ENCODE measurements at places on chromosomes 4 and X.

DNA sequence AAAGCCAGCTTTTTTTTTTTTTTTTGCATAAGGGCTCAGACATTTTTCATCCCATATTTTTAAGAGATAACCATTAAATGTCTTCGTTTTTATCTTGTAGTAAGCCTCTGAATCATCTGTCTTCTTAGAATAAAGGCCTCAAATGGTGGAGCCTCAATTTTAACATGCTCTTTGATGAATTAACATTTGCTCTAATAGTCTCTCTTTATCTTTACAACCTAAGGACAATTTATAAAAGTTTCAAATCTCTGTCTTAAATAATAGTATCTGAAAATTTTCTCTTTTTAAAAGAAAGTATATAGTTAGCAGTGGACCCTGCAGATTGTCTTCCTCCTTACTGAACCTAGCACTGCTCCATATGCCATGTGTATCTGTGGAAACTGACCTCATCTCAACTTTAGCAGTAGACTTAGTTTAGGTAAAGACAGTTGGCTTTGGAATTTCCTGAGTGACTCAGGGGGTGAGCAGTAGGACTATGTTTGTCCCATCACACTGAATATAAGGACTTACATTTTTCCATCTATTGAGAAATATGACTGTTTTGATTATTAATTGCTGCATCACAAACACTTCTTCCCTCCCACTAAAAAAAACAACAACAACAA lies 1658.0 kb downstream of the STIM2 start:
- no peak for DNase-seq

DNA sequence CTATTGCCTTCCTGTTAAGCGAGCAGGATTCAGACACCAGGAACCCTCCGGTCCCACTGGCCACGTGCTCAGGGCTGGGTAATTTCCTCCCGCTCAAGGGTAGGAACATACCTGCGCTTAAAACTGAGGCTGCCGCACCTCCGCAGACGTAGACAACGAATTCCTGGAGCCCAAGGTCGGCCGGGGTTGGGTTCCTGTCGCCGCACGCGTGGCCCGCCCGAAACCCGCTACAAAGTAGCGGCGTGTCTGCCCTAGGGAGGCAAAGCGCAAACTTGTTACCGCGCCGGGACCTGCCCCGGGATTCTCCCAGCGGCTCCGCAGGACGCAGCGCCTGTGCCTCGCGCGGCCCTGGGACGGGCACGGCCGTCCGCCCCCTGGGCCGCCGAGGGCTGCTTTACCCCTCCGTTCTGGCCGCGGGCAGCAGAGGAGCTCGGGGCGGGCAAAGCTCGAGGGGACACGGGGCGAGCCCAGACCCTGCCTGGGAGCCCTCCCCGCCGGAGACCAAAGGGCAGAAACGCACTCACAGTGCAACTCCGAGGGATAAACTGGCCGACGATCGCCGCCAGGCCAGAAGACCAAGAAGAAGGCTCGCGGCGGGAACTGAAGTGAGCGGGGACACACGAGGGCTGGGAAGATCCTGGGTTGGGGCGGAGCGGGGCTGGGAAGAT lies at the start of gene ERVMER34-1:
Gene ERVMER34-1 (minus strand): TSS at position 607 of the 668 bp plus-strand sequence. CDS start 5,905 bp downstream, outside the sequence.
- DNase-seq = no peak

DNA sequence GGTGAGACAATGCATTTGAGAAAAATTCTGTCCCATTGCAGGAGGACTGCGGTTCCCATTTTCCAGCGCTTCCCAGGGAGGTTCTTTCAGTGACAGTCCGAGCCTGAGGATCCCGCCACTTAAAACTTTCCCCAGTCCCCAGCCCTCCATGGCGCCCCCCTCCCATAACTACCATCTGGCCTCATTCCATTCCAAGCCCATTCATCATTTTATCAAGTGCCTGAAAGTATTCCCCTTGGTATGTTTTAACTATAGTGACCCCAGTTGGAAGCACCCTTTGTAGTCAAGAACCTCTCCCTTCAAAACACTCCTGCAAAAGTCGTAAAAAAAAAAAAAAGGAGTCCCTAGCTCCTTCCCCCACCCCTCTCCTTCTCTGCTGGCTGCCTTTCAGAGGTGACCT lies 1.2 kb downstream of the RASL11B start:
- no peak for DNase-seq

- DNase-seq = no peak
Measured at GRCh38 chr4:158775091-158775651, 6.3 kb downstream of the FNIP2 start.

DNA sequence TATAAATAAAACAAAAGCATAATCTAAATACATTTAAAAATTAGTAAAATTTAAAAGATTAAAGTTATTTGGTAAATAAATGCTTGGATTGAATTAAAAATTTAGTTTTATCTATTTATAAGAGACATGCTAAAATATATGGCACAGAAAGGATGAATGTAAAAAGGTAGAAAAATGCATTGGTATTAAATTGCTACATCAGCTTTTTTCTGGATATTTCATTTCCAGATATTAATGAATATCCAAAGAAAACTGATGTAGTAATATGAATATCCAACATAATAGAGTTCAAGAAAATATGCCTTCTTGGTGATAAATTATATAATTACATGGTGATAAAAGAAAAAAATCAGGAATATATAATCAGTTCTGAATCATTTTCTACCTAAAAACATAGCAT lies 1743.9 kb downstream of the RPA4 start:
- DNase-seq = no peak

- DNase-seq = no peak
Measured at GRCh38 chrX:68983004-68983857, 154.4 kb downstream of the EFNB1 start.

DNA sequence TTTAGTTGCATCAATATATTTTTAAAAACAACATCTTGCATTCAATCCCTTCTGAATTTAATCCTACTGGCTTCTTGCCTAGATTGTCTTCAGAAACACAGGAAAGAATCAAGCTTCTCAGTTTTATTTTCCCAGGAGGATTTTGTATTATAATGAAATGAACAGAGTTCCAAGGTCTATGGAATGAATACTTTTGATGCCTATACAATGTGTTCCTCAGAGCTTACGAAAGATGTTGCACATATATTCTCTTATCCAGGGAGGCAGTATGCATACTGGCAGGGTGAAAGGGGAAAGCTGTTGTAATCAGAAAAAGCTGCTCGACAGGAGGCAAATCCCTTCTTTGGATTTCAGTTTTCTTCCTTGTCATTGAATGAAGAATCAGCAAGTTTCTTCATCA lies 8.8 kb downstream of the TMPRSS11D start:
- DNase-seq = no peak

DNA sequence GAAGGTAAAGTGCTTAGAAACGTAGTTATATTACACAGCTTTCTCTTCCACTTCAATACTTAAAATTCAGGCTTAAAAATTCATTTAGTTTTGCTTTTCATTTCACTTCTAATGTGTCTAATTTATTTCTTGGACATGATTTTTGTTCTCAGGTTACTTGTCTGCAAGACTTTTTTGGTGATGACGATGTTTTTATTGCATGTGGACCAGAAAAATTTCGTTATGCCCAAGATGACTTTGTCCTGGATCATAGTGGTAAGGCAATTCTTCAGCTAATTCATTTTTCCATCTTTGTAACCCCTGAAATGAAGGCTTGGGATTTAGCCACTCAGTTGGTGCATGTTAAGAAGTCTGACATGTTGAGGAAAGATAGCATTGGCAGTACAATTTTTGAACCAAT lies 114.7 kb downstream of the DCLK2 start:
- DNase-seq = no peak

GRCh38 chr4:1748465-1748995 lies 27.2 kb downstream of the TACC3 start:
- DNase-seq = peak; percentile 58

- no peak for DNase-seq
Measured at GRCh38 chr4:138954428-138954827, 61.2 kb upstream of the NOCT start.

GRCh38 chr4:3729188-3729881 lies 36.9 kb upstream of the ADRA2C start:
- DNase-seq = no peak

DNA sequence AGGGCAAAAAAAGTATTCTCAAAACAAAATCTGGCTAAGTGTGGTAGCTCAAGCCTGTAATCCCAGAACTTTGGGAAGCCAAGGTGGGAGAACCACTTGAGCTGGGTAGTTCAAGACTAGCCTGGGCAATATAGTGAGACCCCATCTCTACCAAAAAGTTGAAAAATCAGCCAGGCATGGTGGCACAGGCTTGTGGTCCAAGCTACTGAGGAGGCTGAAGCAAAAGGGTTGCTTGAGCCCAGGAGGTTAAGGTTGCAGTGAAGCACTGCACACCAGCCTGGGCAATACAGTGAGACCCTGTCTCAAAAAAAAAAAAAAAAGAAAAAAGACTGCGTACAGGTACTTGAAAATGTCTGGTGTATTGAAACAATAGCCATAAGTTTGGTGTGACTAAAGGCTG lies 1.7 kb upstream of the SDAD1 start:
- no peak for DNase-seq

DNA sequence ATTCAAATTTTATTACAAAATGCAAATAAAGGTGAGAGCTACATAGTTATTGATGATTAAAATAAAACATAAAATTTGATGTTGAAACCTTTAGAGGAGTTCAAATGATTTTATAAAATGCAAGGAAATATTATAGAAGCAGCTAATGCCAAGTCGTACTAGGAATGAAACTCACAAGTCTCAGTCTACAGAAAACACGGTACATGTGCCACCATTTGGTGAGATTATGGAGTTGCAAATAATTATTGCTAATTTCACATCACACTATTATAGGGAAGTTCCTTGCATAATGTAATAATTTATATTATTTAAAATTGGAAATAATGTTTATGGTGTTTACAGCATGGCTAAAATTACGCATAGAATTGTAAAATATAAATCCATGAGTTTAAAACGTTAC lies 1601.7 kb upstream of the TENM3 start:
- DNase-seq = no peak

GRCh38 chrX:33132569-33132968 lies 78.8 kb downstream of the DMD start:
- no peak for DNase-seq

GRCh38 chr4:87500092-87500462 lies 29.1 kb downstream of the SPARCL1 start:
- no peak for DNase-seq

- DNase-seq = no peak
Measured at GRCh38 chr4:79576429-79576753, 168.4 kb upstream of the GK2 start.

GRCh38 chr4:14701896-14702295 lies 300.4 kb upstream of the CPEB2 start:
- no peak for DNase-seq

DNA sequence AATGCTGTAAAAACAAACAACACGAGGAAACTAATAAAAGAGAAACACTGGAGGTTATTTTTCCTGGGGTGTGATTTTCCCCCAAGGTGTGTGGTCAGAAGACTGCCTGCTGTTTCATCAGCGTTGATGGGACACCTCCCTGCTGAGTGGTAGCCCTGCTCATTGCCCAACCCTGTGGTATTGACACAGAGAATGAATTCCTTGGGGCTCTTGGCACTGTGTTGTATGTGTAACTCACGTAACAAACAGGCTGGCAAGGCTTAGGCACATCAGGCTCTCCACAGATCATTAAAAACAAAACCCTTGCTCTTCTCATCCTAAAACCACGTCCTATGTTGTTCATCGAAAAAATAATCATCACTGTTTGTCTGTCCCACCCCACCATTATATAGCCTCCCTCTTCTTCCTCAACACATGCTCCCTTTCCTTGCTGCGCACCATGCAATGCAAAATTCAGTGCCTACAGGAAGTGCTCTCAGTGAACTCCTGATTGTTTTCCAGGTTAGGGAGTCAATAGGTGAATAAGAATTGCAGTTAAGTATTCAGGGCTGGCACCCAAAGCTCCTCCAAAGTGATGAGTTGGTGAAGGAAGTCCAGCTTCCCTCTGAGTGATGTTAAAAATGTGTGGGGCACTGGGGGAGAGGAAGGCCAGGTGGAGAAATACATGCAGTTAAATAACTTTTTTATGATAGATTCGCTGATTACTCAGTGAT lies 11.4 kb upstream of the PUDP start:
- no peak for DNase-seq

DNA sequence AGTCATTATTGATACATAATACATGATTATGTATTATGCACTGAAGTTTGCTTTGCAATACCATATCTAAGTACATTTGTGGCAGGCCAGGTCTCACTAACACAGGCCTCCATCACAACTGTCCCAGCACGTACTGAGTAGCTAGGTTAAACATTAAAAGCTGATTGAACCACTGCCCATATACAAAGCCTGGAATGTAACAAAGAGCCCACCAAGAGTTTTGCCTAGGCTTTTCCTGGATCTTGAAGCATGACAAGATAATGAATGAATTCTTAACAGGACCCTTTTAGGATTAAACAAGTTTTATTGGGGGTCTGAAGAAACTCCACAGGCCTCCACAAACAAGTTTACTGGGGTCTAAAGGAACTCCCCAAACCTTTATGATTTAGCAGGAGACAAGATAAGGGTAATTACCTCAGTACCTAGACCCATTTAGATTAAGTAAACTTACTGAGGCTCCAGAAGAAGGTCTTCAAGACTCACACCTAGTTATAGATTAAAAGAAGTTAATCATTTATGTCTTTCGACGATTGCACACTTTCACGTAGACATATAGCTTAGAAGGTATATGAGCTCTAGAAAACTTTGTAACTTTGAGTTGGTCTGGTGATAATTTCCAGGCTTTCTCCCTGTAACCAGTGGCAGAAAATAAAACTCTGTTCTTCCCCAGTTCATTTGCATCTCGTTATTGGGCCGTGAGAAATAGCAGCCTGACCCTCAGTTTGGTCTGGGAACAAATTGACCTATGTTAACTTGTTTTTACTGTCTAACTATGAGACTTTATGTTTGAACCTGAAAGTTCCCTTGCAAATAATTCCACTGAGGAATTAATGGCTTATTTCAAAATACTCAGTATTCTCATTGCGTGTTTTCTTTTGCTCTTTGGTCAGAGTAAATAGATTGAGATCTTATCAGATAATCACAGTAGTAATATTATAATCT lies 84.8 kb downstream of the PHEX start:
- no peak for DNase-seq

GRCh38 chrX:112946227-112946626 lies 105.6 kb upstream of the AMOT start:
- no peak for DNase-seq

DNA sequence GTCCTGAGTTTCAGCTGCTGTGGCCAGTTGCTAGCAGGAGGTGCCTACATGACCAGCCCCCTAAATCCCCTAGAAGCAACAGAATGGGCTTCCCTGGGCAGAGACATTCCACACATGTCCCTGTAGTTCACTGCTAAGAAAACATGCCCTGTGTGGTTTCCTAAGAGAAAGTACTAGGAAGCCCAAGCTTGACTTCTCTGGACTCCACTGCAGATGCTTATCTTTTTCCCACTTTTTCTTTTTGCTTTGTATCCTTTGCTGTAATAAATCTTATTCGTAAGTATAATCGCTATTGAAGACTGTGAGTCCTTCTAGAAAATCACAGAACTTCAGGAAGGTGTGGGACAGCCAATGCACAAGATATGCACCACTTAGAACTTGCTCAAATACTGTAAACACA lies 15.6 kb downstream of the RPGR start:
- DNase-seq = no peak

- no peak for DNase-seq
Measured at GRCh38 chrX:147859666-147860065, 52.1 kb upstream of the FMR1 start.

Measured in effector memory CD4-positive, alpha-beta T cell (primary cell).